Activated T-cell treated with anti-CD3 and anti-CD28 coated beads, Interleukin-2, amount 50 U/mL, for 72 hours (primary cell): ENCODE measurements at places on chromosomes 1 and 21. TPM values are rescaled to one million over a fixed set of nuclear protein-coding genes. Genes with fewer than 3 reads are reported as not detected.

Gene GPR3
- 0.91 TPM for total RNA-seq

DNA sequence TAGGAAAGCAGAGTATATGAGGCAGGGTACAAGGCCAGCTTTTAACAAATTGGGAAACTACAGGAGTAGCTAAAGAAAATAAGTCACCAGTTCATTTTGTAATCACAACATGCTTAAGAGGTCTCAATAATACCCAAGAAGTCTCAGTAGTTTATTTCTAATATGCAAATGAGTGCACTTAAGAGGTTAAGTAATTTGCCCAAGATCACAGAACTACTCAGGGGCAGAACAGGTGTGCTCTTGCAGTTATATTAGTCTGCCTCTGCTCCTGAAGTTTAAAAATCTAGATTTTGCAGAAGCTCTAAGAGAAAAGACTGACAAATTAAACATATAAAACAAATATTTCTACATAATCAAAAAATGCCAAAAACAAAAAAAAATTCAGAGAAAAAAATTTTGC is 6.9 kb downstream of the EPS15 start:
- DNase-seq: no peak

GRCh38 chr1:22953740-22954141 is 18.9 kb downstream of the LACTBL1 start:
- DNase-seq: no peak

- DNase-seq: no peak
These were observed 33.5 kb downstream of the ASH1L start for GRCh38 chr1:155529109-155529508.

Gene MAP3K7CL
- 10.3 TPM for total RNA-seq

DNA sequence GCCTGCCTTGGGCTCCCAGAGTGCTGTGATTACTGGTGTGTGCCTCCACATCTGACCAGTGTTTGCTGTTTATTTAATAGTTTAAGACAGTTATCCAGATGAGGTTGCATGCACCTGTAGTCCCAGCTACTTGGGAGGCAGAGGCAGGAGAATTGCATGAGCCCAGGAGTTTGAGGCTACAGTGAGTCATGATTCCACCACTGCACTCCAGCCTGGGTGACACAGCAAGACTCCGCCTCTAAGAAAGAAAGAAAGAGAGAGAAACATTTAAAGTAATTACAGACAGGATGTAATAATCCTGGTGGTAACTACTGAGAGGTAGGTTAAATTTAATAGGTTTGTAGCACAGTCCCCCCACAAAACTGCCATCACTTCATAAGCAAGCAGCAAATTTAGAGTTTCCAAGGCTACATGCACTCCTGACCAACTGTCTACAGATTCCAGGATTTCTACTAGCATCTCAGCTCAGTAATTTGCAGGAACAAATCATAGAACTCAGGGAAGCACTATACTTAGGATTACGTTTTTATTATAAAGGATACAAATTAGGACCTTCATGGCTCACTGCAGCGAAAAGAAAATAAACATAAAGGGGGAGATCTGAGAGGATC is 89.6 kb downstream of the PKN2 start:
- DNase-seq: peak; percentile 12

DNA sequence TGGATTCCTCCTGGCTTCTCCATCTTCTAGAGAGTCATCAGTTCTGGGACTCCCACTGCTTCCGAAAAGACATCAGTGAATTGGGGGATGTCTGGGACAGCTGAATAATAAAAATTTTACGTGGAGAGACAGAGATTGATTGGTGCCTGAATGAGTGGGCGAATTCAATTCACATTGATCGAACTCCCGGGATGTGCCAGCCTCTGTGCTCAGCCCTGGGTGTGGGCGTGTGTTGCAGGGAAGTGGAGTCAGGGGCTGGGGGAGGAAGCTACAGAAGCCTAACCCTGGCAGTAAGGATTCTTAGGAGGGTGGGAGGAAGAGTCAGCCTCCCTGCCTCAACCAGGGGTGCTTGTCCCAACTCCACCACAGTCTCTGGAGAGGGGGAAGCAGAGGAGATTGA is 18.0 kb upstream of the STUM start:
- no peak for DNase-seq

DNA sequence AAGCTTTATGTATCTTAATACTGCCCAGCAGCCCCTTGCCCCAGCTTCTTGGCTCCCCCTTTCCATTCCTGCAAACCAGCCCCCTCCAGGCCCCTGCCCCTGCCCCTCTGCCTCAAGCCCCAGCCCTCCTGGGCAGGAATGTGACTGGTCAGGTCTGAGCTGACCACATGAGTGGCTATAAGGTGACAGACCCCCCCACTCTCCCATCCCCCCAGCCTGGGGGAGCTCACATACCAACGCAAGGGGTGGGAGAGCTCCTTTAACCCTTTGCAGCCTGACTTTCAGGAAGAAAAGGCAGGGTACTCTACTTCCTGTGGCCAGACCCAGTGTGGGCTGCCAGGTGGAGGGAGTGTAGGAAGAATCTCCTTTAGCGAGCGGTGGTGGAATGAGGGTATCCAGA is 33.2 kb downstream of the AHDC1 start:
- no peak for DNase-seq

GRCh38 chr21:27545754-27546349 is 579.0 kb upstream of the ADAMTS5 start:
- no peak for DNase-seq

DNA sequence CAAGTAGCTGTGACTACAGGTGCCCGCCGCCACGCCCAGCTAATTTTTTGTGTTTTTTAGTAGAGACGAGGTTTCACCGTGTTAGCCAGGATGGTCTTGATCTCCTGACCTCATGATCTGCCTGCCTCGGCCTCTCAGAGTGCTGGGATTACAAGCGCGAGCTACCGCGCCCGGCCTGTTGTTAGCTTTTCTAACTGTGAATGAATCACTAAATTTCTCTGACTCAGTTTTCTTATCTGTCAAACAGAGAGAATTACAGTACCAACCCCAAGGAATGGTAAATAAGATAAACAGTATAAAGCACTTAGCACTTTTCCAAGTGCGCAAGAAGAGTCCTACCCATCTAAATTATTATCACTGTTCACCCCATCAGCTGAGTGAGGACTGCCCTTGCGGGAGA is 193.6 kb downstream of the VAV3 start:
- no peak for DNase-seq

Gene OR2L13
- total RNA-seq: 0.24 TPM

Gene TMEM81
- total RNA-seq: 5.2 TPM

Gene NBPF4
- 0.31 TPM for total RNA-seq

DNA sequence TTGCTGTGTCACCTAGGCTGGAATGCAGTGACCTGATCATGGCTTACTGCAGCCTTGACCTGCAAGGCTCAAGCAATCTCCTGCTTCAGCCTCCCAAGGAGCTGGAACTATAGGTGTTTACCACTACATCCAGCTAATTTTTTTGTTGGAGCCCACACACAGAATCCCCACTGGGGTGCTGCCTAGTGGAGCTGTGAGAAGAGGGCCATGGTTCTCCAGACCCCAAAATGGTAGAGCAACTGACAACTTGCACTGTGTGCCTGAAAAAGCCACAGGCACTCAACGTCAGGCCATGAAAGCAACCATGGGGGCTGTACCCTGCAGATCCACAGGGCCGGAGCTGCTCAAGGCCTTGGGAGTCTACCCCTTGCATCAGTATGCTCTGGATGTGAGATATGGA is 39.1 kb upstream of the PTPRC start:
- DNase-seq: no peak

Gene RYR2
- total RNA-seq: 0.19 TPM

Gene ANGPTL7
- total RNA-seq: not detected

GRCh38 chr1:184000321-184000720 is 37.2 kb downstream of the COLGALT2 start:
- no peak for DNase-seq

DNA sequence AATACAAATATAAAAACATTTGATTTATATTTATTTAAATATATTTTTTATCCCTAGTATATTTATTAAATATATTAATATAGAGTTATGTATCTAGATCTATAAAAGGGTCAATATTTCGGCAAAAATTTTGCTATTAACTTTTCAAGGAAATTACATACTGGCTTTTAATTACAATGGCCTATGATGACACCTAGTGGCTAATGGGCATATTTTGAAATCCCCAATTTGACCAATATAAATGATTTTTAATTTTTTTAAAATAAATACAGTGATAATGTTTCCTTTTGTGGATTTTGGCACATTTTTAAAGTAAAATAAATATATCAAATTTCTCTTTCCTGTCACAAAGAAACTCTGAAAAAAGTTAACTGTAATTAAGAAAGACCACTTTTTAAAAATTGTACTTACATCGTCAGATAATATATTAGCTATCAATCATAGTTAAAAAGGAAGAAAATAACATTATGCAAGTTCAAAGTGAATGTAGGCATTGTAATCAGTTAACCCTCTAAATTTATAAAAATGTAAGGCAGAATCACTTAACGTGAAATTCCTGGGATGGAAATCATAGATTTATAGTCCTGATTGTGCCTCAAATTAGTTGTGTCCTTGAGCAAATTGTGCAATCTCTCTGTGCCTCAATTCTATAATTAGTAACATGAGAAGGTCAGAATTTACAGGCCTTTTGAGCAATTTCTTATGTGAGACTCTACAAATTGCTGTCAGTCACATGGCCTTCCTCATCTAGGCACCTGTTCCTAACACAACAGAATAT is 25.6 kb upstream of the RGS13 start:
- DNase-seq: no peak
